ENCODE measurements at places on chromosomes 11 and 22.

- DNase-seq: no peak
Observed at GRCh38 chr11:60658409-60658808, 41.0 kb upstream of the MS4A8 start.

GRCh38 chr11:43979571-43980219 is 37.3 kb downstream of the C11orf96 start:
- no peak for DNase-seq

DNA sequence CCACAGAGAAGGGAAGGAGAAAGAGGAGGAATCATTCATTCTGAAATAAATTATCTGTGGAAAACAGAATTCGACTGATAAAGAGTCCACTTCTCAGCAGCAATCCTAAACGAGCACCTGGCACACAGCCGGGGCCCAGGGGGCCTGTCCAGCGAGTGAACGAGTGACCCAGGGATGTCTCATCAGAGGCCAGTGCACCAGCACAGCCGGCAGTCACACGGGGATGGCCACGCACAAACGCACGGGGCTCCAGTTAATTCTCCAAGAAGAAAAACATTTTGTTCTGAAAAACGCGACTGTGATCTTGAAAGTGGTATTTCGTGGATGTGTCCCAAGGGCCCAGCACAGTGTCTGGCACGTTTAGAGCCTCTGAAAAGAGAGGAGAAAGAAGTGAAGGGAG is 154.6 kb downstream of the BRD1 start:
- no peak for DNase-seq

- DNase-seq: no peak
Observed at GRCh38 chr11:12577725-12578644, 96.2 kb upstream of the TEAD1 start.
